WTC11 (cell line): ENCODE measurements at places on chromosomes 1 and 21.

- DNase-seq, result no peak
Measured at GRCh38 chr1:4856396-4856795, 202.0 kb downstream of the AJAP1 start.

DNA sequence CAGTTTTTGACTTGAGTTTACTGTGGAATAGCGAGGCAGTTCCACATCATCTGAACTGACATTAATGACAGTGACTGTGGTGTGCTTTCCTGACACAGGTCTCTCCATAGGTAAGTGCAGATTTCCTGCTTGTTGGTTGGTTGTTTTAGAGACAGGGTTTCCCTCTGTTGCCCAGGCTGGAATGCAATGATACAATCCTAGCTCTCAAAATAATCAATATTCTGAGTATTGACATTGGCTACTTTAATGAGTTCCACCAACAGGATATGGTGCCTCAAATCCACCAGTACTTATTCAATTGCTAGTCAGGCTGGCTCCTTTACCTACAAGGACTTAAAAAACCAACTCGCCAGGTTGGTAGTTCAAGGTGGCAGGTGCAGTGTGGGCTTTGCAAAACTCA is 63.8 kb downstream of the CLSTN1 start:
- DNase-seq, result no peak

DNA sequence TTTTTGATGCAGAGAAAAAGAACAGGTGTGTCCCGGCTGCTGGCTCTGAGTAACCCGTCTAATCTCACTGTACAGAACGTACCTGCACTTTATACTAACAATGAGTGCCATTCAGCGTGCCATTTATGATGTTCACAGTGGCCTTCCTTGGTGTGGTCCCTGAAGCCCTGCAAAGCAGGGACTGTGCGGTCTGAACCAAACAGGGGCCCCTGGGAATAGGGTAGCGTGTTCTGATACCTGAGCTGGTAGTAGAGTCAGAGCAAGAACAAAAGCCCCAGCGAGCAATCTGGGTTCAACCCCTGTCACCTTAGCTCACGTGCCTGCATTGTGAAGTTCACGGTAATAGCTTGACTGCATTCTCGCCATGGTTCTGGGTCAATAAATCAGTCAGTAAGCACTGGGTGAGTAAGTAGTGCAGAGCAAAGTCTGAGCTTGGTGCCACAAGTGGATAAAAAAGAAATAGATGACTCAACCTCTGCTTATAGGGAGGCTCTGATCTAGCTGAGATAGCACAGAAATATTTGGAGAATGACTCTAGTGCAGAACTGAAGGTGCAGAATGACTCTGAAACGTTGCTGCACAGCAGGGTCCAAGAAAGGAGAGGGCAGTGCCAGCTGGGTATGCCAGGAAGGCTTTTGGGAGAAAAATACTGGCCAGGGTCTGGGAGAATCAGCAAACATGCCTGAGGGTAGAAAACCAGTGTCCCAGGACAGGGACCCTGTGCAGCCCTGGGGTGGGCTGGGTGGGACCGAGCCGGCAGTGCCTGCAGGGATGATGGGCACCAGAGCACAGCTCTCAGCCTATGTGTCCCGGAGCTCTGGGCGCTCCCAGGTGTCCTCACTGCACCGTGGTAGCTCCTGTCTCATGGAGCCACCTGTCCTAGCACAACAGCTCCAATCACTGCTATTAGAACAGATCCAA is 125.9 kb downstream of the RHOU start:
- DNase-seq, result no peak

DNA sequence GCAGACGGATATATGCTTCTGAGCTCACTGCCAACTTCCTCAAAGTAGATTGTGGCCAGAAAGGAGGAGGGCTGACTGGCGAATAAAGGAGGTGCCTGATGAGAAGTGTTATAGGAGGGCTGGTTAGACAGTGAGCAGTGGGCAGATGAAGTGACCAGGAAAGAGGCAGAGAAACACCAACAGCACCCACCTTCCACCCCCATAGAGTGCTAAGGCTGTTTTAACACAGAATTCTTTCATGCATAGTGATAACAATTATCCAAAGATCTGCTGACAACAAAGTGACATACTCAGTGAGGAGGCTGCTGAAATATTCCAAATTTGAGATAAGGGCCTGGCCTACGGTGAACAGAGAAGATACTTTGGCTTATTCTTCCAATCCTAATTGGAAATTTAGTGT is 21.2 kb upstream of the MTR start:
- DNase-seq, result no peak

- no peak for DNase-seq
Measured at GRCh38 chr1:35845766-35846165, 37.2 kb upstream of the AGO1 start.

DNA sequence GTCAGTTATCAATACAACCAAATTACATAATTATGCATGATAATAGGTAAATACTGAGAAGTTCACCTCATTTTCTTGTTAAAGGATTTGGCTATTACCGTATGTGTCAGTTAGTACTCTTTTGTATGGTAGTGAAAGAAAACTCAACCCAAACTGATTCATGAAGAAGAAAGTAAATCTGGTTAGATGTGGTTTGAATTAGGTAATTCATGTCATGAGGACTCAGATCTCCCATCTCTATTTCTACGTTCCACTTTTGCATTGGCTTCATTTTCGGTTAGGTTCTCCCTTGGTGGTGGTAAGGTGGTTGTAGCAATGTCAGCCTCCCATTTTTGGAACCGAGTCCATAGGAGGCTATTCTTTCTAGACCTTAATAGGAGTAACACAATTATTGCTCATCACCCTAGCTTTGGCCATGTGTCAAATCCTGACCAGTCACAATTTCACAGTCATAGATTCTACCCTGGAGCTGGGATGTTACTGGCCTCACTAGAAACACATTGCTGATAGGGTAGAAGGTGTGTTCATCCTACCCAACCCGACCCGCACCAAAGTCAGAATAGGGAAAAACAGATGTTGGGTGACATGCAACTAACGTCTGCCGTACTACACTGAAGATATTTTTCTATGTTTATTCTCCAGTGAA is 97.6 kb downstream of the OSBPL9 start:
- no peak for DNase-seq

GRCh38 chr1:10604966-10605365 is 130.2 kb downstream of the PEX14 start:
- no peak for DNase-seq

DNA sequence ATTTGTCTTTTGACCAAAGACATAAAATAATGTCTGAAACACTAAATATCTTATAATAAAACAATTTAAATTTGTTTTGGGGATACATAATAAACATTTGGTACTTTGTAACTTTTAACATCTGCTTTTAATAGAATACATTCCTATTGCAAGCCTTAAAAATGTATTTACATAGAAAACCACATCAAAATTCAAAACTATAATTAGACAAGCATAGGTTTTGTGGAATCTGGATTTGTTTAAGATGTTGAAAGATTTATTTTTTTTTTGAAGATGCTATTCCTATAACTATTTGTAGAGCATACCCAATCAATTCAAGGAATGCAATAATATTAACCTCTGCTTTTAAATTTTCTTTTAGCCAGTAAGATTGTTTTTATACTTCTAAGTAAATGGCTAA is 125.7 kb downstream of the FMN2 start:
- no peak for DNase-seq

DNA sequence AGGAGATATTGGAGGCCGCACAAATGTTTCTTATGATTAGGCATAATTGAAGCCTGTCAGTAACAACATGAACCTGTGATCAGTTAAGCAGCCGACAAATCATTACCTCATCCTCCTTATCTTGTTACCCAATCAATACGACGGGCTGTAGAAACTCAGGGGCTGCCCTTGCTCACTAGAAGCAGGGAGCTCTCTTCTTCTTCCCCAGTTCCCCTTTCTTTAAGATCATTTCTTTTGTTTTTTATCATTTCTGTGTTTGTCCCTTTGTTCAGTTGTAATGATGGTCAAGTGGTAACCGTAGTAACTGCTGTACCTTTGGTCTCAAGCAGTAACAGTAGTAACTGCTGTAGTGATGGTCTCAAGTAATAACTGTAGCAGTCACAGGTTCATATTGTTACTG is 13.8 kb upstream of the FCGR2A start:
- DNase-seq, result no peak

GRCh38 chr1:230264342-230264741 is 161.8 kb downstream of the PGBD5 start:
- DNase-seq, result no peak

- no peak for DNase-seq
Measured at GRCh38 chr1:228109962-228110488, 926 bp upstream of the MRPL55 start.

DNA sequence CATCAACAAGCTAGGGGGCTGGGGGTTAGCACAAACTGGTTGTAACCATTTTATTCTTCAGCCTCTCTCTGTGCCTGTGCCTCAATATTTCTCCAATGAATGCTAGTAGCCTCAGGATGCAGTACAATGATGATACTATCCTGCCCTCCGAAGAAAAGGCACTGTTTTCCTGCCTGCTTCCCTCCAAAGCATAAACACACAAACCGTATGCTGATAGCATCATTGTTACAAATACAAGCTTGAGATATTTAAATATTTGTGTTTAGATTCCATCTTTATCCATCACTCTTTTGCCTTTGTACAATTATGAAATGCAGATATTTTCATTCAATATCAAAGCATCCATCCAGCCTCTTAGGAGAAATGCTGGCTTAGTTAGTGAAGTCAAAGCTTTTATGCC is 404.8 kb downstream of the DUSP10 start:
- no peak for DNase-seq

DNA sequence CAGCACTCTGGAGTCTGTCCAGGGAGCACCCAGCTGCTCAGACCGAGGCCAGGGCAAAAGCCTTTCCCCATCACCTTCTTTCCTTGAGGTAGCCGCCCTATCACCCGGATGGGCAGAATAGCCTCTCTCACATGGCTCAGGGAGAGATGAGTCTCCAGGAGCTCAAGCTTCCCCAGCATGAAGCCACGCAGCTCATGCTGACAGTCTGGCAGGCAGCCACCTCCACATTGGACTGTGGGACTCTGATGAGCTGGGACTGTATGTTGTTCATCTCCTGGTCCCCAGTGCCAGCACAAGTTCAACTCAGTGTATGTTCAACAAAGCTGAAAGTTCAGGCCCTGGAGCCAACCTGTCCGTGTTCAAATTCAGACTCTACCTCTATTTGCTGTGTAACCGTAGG is 75.2 kb upstream of the ZC3H12A start:
- no peak for DNase-seq

DNA sequence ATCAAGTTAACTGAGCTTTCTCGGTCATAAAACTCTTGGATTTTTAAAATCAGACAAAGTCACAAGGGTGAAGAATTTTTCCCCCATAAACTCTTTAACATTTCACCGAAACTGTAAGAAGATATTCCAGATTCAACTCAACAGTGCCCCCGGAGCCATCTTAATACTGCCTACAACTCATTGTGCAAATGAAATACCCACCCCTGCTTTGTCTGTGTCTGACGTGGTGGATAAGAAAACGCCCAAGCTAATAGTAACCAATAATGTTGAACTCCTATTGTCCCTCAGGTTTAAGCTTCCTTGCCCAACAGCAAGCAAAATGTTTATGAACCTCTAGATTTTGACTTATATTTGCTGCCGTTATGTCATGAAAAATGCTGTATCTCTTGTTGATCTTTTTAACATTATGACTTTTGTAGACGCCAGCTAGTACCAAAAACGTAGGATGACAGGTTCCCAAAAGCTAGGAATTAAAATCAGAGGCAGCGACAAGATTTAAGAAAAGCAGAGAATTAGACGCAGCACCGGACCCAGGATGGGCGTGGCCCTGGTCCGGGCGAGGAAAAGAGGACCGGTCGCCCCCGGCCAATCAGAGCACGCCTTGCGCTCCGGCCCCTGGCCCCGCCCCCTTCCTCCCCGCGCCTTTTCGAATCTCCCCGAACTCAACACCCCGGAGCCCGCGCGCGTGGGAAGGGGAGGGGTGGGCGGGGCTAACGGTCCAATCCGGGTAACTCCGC is 1.1 kb downstream of the STMN1 start:
- DNase-seq, result peak; percentile 96

DNA sequence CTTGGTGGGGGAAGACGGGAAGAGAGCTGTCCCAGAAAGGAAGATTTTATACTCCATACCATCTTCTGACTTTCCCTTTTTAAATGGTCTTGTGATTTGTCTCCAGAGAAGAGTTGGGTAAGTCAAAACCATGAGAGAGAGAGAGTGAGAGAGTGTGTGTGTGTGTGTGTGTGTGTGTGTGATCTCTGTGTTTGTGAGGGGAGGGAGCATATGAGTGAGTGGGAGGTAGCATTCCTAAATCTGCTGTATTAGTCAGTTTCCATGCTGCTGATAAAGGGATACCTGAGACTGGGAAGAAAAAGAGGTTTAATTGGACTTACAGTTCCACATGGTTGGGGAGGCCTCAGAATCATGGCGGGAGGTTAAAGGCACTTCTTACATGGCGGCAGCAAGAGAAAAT is 102.0 kb upstream of the VANGL1 start:
- DNase-seq, result no peak

GRCh38 chr1:236103059-236103458 is 38.2 kb upstream of the NID1 start:
- peak; percentile 56 for DNase-seq

DNA sequence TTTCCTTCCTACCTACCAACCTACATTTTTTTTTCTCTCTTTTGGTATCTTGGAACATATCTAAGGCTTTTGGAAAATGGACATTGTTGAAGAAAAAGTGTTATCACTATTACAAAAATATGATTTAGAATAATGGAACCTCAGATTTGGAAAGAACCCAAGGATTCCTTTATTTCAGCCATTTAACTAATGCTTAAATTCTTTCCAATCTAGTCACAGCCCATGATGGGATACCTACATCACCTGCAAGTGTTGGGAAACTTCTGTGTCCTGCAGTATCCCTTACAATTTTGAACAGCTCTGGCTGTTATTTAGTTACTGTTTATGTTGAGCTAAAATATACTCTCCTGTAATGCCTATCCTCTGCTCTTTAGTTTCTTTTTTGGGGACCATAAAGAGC is 22.3 kb upstream of the APOBEC4 start:
- DNase-seq, result no peak

- no peak for DNase-seq
Measured at GRCh38 chr1:92843429-92844352, 11.9 kb downstream of the RPL5 start.

- DNase-seq, result no peak
Measured at GRCh38 chr21:23215261-23215660, 2217.1 kb downstream of the NCAM2 start.

DNA sequence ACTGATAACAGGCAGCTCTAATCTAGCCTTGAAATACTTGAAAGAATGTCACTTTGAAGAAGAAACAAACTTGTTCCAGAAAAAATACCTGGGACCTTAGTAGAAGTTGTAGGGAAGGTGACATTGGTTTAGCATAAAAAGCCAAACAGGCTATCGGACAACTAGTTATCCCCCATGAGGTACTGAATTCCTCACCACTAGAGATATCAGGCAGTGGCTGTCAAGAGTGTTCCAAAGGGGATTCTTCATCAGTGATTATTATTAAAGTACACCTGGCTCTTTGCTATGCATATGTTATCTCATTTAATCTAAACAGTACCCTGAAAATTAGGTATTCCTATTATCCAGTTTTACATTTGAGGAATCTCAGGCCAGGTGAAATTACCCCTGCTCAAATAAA is 13.1 kb upstream of the HMGN2 start:
- DNase-seq, result no peak

- no peak for DNase-seq
Measured at GRCh38 chr21:41632748-41633475, 125.0 kb upstream of the TMPRSS2 start.

- no peak for DNase-seq
Measured at GRCh38 chr1:115134850-115135480, 45.7 kb upstream of the TSPAN2 start.

- DNase-seq, result no peak
Measured at GRCh38 chr1:49059087-49059486, 282.4 kb upstream of the BEND5 start.
